Stimulated activated CD4-positive, alpha-beta T cell treated with anti-CD3 and anti-CD28 coated beads, Interleukin-15, amount 100 ng/mL, for 24 hours (primary cell): ENCODE measurements at places on chromosomes 4 and X.

- DNase-seq = no peak
Observed at GRCh38 chr4:165872461-165873297, at the start of gene TLL1. TLL1 (plus strand) TSS chr4:165873237; CDS start chr4:165873905, 668 bp downstream.

- no peak for DNase-seq
Observed at GRCh38 chrX:38614485-38614884, 53.1 kb downstream of the TSPAN7 start.

GRCh38 chr4:25128671-25129070 lies 31.6 kb downstream of the SEPSECS start:
- no peak for DNase-seq

DNA sequence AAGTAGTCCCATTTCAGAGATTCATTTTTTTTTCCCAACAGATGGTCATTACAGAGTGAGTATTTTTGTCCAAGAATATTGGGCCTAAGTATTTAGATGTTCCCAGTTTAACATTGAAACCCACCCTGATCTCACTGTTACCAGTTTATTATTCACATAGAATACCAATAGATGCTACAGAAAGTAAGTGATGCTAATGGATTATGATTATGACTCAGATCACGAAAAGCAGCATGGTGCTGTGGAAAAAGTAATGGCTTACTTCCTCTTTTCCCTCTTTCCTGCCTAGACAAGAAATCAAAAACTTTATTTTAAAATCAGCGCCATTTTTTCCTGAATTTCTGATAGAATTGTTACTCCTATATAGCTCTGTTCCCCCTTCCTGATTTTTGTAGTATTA lies 51.9 kb downstream of the GSPT2 start:
- DNase-seq = no peak

- no peak for DNase-seq
Observed at GRCh38 chrX:2701600-2701999, 10.5 kb downstream of the CD99 start.

GRCh38 chr4:183831026-183831446 lies 74.1 kb upstream of the STOX2 start:
- no peak for DNase-seq

- no peak for DNase-seq
Observed at GRCh38 chr4:24168658-24169057, 278.8 kb upstream of the PPARGC1A start.

- peak; percentile 2 for DNase-seq
Observed at GRCh38 chrX:12497832-12498591, 293.2 kb upstream of the PRPS2 start.

DNA sequence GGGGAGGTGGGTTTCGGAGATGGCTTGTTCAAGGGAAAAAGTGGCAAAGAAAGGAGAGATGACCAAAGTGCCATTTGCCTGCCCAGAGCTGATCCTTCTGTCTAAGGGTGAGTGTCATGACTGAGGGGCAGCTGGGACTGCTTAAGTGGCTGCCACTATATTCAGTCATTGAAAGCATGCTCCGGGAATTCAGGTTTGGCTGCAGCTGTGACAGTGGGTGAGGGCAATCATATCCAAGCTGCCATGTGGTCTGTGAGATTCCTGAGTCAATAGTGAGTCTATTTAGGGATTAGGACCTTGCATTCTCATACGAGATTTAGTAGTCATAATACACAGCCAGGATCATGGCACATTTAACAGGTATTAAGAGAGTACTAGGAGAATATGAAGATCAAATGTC lies 138.8 kb upstream of the BANK1 start:
- DNase-seq = no peak

DNA sequence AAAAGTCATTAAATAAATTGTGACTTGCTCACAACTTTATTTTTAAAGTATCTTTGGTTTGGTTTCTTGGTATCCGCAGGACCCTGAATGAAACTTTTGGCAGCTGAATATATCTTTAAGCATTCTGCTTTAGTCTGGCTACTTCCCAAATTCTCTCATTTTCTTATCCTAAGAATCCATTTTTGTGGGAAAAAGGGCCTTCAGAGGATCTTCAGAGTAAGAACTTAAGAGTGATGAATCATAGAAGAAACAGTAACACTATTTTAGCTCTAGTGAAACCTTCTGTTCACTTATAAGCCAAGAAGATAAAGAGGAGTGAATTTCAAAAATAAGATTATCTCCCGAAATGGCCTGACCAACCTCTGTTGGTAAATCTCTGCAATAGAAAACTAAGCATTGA lies 540.6 kb upstream of the MAGEB18 start:
- DNase-seq = no peak

DNA sequence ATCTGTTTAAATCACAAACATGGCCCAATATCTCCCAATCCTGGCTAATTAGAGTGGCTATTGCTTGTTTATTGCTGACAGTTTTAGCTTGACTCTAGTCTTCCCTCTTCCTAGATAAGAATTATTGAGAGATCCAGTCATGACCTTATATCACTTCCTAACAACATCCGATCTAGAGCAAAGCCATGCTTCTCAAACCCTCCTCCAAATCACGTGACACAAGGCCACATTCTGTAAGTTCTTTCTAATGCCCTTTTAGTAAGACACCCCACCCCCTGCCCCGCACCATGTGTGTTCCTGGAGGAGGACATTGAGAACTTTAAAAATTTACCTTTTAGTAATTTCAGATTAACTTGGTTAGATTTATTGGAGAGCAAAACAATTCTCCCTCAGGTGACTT lies 40.6 kb upstream of the RASSF6 start:
- no peak for DNase-seq

DNA sequence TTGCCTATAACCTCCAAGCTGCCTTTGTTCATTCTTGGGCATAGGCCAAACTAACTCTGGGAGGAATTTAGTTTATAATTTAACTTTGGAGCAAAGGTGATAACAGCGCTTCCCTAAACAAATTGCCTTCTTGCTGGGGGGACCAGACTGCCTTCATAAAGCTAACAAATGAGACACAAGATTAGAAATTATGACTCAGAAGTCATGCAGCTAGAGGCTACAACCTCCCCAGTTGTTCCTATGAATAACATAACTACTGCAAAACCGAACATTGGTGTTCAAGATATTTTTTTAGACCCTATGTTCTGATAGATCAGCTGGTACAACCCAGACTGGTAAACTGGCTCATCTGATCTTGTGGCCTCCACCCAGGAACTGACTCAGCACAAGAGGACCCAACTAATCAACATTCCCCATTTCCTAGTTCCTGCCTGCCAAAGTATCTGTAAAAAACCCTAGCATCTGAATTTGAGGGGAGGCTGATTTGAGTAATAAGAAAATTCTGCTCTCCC lies 22.0 kb upstream of the TMPRSS11B start:
- no peak for DNase-seq
